Stimulated activated CD8-positive, alpha-beta memory T cell treated with anti-CD3 and anti-CD28 coated beads, Interleukin-15, amount 100 ng/mL, for 4 hours (primary cell): ENCODE measurements at places on chromosomes 3 and 15.

DNA sequence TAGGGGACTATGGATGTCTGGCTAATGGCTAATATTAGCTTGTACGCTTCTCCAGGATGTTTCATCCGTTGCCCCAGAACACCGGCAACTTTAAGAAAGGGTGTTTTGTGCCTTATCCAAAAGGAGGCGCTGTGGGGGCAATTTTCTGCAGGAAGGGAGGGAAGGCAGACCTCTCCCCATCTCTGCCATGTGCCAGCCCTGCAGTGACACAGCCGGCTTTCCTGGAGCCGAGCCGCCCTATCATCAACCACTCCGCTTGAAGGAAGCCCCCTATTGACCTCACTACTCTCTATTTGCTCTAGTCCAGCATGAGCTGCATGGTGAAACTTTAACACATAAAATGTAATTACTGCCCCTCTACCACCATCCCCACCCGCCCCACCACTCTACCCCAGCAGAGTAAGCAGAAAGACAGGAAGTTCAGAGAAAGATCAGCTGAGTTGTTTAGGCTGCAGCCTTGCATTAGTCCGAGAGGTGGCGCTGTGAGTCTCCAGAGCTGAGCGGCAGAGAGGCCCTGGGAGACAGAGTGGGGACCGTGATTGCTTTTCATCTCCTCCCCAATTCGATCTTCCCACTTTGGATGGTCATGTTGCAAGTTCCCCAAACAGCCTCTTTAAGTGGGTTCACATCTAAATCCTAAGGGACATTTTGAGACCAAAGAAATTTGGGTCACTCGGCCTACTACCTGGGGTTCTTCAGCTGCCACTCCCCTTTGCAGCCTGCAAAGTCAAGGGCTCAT, 24.5 kb upstream of the RAD18 start:
- no peak for DNase-seq

DNA sequence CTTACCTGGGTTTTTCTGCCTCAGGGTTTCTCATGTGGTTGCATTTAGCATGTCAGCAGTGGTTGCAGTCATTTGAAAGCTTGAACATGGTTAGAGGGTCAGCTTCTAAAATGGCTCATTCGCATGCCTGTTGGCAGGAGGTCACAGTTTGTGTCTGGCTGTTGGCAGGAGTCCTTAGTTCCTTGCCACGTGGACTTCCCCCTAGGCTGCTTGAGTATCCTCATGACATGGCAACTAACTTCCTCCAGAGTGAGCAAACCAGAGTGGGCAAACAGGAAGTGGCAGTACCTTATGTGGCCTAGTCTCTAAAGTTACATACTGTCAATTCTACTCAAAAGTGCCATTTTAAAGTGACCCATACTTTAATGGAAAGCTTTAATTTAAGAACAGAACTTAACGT, 3.4 kb upstream of the UNC13C start:
- DNase-seq = no peak

DNA sequence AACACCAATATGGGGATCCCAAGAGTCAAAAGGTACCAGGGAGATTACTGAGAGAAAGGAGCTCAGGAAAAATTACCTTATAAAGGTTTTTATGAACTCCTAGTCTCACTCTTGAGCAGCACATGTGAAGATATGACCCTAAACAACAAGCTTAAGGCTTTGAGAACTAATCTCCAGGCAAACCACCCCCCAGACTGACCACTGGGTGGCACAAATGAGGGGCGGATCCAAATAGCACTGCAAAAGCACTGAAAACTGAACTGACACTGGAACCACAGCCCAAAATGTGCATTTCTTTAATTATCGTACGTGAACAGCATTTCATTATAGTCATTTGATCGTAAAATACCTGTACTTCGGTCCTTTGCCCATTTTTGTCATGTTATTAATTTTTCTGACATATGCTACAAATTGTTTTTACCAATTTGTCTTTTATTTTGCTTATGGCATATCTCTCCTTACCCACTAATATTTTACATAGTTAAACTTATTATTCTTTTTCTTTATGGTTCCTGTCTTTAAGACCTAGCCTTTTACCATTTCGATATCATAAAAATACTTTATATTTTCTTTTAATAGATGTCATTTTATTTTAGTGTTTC, 31.5 kb upstream of the TFDP2 start:
- DNase-seq = no peak

DNA sequence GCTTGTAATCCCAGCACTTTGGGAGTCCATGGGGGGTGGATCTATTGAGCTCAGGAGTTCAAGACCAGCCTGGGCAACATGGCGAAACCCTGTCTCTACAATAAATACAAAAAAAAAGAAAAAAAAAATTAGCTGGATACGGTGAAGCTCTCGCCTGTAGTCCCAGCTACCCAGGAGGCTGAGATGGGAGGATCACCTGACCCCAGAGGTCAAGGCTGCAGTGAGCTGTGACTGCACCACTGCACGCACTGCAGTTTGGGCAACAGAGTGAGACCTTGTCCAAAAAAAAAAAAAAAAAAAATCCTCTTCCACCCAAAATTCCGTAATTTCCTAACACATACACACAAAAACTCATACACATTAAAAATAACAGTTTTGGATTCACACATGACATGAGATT, 2.2 kb downstream of the ANO10 start:
- no peak for DNase-seq

GRCh38 chr3:26104851-26105251, 315.0 kb downstream of the OXSM start:
- DNase-seq = no peak

GRCh38 chr3:119160361-119160760, 13.0 kb upstream of the UPK1B start:
- DNase-seq = no peak

GRCh38 chr3:87488765-87489164, 212.4 kb upstream of the POU1F1 start:
- DNase-seq = no peak

DNA sequence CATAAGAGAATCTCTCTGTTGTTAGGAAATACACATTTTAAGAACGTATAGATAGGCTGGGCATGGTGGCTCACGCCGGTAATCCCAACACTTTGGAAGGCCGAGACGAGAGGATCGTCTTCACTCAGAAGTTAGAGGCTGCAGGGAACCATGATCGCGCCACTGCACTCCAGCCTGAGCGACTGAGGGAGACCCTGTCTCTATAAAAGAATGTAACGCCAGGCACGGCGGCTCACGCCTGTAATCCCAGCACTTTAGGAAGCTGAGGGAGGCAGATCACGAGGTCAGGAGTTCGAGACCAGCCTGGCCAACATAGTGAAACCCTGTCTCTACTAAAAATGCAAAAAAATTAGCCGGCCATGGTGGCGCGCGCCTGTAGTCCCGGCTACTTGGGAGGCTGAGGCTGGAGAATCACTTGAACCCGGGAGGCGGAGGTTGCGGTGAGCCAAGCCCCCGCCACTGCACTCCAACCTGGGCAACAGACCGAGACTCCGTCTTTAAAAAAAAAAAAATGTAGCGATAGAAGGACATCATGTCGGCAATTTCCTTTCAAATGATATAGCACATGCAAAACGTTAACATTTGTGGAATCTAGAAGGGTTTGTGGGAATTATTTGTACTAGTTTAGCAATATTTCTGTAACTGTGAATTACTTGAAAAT, 730 bp upstream of the RPL14 start:
- DNase-seq = no peak

DNA sequence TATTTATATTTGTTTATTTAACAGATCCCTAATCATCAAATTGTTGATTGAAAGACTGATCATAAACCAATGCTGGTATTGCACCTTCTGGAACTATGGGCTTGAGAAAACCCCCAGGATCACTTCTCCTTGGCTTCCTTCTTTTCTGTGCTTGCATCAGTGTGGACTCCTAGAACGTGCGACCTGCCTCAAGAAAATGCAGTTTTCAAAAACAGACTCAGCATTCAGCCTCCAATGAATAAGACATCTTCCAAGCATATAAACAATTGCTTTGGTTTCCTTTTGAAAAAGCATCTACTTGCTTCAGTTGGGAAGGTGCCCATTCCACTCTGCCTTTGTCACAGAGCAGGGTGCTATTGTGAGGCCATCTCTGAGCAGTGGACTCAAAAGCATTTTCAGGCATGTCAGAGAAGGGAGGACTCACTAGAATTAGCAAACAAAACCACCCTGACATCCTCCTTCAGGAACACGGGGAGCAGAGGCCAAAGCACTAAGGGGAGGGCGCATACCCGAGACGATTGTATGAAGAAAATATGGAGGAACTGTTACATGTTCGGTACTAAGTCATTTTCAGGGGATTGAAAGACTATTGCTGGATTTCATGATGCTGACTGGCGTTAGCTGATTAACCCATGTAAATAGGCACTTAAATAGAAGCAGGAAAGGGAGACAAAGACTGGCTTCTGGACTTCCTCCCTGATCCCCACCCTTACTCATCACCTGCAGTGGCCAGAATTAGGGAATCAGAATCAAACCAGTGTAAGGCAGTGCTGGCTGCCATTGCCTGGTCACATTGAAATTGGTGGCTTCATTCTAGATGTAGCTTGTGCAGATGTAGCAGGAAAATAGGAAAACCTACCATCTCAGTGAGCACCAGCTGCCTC, 14.7 kb downstream of the THBS1 start:
- no peak for DNase-seq
